Aorta (tissue), 5 donors: ENCODE measurements at places on chromosomes 7 and 10. TPM values are rescaled to one million over a fixed set of nuclear protein-coding genes. Genes with fewer than 3 reads are reported as not detected.

Gene SEC31B
- total RNA-seq = 8.7 TPM

Gene AGK
- total RNA-seq = 21.2 TPM

Gene EN2
- not detected for total RNA-seq

DNA sequence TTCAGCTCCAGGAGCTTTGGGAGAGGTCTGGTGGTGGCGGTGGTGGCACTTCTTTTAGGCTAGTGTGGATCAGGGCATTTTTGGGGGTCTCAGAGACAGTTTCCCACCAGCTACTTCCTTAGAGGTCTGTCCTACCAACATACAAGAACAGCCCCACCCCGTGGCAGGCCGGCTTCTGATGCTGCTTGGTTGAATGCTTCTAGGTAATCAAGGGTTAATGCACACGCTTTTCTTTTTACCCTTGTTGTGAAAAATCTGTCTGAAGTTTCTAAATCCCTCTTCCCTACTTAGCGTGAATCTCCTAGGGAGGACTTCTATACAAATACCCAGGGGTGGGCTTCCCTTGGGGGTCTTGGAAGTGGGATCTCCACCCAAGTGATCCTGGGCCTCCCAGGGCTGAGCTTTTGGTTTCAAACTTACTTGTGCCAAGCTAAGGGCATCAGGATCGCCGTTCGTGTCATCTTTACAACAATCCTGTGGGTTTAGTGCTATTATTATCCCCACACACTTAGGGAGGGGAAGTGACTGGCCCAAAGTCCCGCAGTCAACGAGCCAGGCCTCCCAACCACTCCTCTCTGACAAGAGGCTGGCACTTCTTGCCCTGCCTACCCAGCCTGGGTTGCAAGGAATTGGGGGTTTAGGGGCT, 1.7 kb downstream of the SH2B2 start:
- DNase-seq = no peak

DNA sequence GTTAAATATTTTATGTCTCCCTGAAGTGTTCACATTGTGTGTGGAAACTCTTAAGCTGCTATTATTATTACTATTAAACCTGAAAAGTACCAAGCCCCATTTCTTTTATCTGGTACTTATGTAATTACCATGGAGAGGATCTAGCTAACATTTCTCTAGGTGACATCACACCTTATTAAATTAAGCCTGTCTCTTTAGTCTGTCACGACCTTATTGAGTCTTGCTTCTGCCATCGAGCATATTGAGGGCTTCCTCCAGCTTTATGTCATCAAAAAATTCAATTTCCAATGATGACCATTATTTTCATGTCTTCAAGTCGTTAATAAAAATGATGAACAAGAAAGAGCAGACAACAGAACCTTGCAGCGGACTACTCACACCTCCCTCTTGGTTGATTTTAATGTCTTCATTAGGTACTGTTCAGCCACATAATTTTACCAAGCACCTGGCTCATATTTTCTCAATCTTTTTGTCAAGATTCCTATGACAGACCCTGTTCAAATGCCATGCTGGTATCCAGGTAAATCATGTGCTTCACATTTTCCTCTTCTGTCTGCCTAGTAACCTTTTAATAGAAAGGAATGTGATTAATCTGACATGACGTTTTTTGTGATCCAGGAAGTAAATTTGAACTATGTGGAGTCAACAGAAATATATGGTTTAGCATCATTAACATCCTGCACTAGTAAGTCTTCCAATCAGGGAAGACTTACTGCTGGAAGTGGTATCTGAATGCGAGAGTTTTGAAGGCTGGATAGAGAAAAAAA, 556.7 kb downstream of the SORCS3 start:
- DNase-seq = no peak

DNA sequence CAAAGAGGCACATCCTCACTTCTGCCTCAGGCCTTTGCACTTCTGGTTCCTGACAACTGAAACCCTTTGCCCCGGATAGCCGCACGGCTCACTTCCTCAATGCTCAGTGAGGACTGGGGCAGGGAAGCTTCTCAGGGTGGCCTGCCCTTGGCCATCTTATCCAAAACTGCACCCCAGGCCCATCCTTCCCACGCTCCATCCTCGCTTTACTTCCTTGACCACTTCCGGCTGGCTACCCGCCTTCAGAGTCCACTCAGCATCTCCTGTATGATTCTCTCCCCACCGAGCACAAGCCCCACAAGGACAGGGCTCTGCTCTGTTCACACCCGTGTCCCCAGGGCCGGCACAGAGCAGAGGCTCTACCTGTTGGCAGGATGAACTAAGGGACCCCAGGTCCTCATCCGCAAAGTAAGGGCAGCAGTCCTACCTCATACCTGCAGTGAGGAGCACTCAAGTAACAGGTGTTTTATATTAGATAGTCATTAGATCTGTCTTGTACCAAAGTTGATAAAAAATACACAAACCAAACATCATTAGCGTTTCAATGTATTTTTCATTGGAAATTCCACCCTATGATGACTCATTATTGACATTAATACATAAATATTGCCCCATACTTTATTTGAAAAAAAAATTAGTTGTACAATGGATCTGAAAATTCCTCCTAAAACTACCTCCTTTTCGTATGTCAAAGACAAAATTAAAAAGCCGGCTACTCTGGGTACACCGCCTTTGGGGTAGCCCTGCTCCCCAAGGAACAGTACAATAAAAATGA, 35.0 kb downstream of the GNA12 start:
- peak; percentile 68 for DNase-seq
